Activated CD4-positive, alpha-beta T cell treated with anti-CD3 and anti-CD28 coated beads for 48 hours (primary cell): ENCODE measurements at places on chromosomes 12 and 14.

DNA sequence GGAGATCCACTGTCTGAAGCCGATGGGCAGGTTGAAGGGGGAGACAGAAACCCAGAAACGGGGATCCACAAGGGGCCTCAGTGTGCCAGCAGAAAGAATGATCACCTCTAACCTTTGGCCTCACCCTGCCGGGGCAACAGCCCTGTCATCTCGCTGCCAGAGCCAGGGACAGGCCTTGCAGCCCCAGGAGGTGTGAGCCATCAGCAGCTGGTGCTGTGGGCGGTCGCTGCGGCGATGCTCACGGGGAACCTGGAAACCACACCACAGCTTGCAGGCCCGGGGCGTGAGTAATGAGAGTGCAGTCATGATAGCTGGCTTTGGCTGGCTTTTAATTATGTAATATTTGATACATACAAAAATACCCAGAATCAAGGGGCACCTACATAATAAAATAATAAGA lies 4.7 kb upstream of the TTC7B start:
- peak; percentile 89 for DNase-seq

DNA sequence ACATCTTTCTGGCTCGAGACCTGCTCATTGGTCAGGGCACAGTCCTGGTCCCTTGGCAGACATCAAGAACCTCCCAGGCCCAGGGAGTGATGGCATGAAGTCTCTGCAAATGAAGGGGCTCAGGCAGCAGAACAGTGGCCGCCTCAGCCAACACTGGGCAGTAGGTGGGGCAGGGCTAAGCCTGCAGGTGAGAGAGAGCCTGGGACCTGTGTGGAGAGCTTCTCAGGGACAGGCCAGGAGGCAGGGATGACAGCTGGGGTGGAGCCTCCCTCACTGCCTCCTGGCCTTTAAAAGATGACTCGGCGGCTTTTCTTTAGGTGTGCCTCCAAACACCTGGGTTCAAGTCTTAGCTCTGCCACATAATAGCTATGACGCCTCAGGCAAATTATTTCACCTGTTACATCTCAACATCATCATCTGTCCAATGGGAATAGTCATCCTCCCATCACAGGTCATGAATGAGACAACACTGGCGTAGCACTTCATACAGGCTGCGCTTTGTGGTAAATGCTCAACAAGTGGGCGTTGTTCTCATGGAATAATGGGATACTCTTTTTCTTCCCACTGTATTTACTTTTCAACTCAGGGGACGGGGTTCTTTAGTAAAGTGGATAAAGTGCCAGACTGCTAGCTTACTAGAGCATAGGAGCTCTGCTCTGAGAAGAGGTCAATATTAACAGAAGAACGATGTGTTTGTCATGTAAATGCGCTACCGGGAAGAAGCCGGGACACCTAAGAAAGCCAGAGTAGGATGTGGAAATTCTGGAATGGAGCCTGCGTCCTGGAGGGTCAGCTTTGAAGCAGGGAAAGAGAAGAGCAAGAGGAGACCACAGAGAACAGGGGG lies 277.4 kb downstream of the FOXN3 start:
- DNase-seq: no peak

- no peak for DNase-seq
Observed at GRCh38 chr12:28130625-28131598, 59.3 kb upstream of the CCDC91 start.

GRCh38 chr12:114448618-114448933 lies 42.6 kb upstream of the TBX5 start:
- DNase-seq: no peak

DNA sequence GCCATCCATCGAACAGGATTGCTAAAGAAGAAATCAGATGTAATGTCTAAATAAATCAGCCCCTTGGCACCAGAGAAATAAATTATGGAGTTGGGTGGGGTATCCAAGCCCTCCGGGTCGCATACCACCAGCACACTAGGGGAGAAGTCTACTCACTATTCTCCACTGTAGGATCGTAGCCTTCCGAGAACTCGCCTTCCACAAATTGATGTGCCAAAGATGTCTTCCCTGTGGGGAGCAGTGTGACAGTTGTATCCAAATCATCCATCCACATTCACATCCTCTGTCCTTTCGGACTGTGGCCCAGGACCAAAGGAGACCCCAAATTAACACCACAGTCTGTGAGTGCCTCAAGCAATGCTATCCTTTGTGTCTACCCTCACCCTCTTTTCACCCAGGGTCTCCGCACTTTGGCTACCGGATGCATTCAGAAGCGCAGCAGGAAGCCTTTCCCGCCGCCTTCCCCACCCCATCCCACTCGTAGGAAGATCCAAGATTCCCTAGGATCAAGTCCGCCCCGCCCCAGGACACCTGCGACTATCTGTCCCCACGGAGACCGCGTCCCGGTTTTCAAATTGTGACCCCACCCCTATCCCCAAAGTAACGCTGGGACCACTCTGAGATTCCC lies 786 bp downstream of the RHEBL1 start:
- DNase-seq: no peak

DNA sequence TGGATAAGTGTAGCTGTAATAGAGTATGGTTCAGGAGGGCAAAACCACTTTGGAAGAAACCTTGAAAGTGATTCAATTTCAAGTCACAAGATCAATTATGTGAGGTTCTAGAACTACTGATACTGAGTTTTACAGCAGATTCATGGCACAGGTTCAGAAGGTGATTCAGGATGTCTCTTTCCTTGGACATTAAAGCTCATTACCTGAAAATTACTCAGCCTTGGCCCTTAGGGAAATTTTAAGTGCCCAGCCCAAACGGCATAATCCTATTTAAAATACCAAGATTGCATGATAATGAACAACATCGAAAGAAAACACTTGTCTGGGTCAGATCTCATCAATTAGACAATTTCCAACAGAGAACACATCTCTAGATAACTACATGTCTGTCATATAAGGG lies 70.2 kb upstream of the SLC38A2 start:
- no peak for DNase-seq

DNA sequence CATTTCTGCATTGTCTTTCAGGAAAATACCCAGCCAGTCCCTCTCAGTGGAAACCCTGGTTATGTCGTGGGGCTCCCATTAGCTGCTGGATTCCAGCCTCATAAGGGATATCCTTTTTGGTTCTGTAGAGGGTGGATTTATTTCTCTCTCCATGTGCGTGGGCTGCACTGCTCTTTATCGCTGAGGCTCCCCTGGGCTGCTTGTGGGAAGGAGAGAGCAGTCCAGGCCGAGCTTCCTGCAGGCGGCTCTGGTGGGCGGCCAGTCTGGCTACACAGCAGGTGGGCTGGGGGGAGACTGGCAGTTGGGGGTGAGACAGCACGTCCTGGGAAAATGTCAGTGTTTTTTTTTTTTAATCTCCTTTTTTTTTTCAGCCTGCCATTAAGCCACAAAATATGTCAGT lies 27.6 kb downstream of the TCTN1 start:
- no peak for DNase-seq

DNA sequence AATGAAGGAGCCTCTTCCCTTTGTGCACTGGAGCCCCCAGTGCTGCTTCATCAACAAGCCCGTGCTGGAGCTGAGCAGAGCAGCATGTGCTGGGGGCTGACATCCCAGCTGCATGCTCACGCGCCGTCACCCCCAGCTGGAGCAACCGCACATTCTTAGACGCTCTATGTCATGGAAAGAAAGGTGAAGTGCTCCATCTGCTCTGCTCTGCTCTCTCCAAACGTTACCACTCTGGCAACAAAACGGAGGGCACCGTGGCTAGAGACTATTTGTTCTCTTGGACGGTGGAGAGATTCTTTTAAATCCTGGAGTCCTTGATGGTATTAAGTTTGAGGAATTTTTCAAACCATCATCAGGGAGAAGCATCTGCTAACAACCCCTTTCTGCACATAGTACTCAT lies 208.4 kb downstream of the C12orf75 start:
- no peak for DNase-seq

- DNase-seq: no peak
Observed at GRCh38 chr12:13197526-13198143, 1.1 kb downstream of the EMP1 start.

DNA sequence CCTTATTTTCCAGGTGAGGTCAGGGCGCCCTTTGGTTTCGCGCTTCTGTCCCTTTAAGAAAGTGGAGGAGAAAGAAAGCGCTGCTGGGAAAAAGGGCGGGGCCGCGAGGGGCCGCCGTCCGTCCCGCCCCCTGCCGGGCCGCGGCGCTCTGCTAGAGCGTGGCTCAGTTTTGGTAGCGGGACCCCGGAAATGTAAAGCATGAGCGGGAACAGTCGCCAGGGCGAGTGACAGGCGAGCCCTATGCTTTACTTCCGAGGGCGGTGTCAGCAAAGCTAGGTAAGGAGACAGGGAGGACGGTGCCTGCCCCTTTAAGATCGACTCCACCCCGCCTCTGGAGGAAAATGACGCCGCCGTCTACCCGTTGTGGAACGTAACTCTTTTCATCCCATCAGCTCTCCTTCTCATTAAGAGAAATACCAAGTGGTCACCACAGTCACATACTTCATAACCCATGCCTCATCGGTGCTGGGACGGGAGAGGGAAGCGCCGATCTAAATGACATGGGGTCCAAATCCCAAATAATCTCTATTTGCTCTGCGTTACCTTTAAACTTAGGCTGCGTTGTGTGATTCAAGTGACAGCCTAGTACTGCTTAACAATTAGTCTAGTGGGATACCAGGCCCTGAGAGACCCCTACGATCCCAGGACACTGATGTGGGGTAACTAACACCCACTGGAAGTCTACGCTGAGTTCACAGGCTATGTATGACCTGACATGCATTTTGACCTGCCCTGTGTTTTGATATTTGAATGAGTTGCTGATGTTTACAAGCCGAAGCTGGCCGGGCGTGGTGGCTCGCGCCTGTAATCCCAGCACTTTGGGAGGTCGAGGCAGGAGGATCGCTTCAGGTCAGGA lies at the start of gene ETFBKMT:
ETFBKMT (plus strand) TSS at position 602 of the 856 bp plus-strand sequence. CDS start 2,266 bp downstream, outside the sequence.
- DNase-seq: peak; percentile 95

GRCh38 chr14:75476274-75476995 lies 45.8 kb upstream of the BATF start:
- DNase-seq: no peak

DNA sequence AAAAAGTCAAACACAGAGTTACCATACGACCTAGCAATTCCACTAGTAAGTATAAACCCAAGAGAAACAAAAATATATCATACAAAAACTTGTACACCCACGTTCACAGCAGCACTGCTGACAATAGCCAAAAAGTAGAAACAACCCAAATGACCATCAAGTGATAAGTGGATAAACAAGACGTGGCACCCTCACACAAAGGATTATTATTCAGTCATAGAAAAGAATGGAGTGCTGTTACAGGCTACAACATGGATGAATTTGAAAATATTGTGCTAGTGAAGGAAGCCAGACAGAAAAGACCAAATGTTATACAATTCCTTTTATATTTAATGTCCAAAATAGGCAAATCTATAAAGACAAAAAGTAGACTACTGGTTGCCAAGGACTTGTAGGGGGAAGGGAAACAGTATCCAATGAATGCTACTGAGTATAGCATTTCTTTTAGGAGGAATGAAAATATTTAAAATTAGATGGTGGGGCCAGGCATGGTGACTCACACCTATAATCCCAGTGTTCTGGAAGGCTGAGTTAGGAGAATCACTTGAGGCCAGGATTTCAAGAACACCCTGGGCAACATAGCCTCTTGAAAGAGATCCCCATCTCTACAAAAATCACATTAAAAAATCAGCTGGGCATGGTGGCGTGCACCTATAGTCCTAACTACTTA lies 41.9 kb downstream of the SPTLC2 start:
- DNase-seq: no peak

DNA sequence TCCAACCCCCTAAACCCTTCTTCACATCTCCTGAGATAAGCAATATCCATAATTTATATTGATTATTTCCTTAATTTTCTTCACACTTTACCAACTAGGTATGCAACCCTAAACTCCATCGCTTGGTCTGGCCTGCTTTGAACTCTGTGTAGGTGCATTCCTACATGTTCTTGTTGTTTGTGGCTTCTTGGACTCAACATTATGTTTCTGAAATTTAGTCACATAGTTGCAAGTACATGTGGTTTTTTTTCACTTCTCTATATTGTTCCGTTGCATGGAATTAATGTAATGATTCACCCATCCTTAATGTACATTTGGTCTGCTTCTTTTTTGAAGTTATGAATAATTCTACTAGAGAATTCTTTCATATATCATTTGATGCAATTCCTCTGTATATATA lies 1.6 kb upstream of the TAS2R30 start:
- DNase-seq: peak; percentile 16

- no peak for DNase-seq
Observed at GRCh38 chr12:70748809-70749208, 111.6 kb upstream of the PTPRB start.

GRCh38 chr14:65904988-65905387 lies 492.5 kb downstream of the FUT8 start:
- DNase-seq: no peak

GRCh38 chr14:22835505-22835904 lies 880 bp upstream of the MMP14 start:
- no peak for DNase-seq

- DNase-seq: no peak
Observed at GRCh38 chr14:96574633-96575632, 72.8 kb downstream of the PAPOLA start.
